Inflammatory macrophage treated with lipopolysaccharide for 1 hour (primary cell): ENCODE measurements at places on chromosomes 6 and 20.

DNA sequence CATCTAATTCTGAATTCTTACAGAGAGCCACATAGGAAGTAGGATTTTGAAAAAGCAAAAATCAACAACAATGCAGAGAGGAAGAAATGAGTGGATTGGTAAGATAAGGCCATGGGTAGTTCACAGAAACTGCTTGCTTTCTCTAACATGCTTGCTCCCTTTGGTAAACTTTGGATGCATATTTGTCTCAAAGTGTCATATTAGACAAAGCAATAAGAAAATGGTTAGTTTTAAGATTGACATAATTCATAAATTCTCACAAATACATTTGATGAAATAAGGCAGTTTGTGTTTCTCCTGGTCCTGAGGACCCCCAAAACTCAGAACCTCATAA, 31.7 kb downstream of the UTRN start:
- DNase-seq = no peak

GRCh38 chr20:8829256-8829655, 239.6 kb upstream of the PLCB4 start:
- no peak for DNase-seq

- DNase-seq = peak; percentile 58
These were observed 1.3 kb downstream of the MAPK14 start for GRCh38 chr6:36028877-36029324.

DNA sequence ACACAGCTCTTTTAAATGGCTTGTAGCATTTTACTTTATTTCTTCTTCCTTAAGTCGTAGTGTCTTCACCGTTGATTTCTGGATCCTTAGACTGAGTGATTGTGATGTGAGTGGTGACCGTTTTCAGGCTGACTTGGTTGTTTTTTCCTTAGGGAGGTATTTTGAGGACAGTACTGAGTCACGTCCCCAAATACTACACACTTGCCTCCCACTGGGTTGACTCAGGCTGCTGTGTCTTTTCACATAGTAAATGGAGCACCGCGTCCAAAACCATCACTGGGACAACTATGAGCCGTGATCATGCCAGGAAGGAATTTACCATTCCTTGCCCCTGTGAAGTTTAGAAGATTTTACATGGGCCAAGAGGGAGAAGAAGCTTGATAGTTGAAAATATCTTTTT, 174.1 kb downstream of the FARS2 start:
- no peak for DNase-seq

DNA sequence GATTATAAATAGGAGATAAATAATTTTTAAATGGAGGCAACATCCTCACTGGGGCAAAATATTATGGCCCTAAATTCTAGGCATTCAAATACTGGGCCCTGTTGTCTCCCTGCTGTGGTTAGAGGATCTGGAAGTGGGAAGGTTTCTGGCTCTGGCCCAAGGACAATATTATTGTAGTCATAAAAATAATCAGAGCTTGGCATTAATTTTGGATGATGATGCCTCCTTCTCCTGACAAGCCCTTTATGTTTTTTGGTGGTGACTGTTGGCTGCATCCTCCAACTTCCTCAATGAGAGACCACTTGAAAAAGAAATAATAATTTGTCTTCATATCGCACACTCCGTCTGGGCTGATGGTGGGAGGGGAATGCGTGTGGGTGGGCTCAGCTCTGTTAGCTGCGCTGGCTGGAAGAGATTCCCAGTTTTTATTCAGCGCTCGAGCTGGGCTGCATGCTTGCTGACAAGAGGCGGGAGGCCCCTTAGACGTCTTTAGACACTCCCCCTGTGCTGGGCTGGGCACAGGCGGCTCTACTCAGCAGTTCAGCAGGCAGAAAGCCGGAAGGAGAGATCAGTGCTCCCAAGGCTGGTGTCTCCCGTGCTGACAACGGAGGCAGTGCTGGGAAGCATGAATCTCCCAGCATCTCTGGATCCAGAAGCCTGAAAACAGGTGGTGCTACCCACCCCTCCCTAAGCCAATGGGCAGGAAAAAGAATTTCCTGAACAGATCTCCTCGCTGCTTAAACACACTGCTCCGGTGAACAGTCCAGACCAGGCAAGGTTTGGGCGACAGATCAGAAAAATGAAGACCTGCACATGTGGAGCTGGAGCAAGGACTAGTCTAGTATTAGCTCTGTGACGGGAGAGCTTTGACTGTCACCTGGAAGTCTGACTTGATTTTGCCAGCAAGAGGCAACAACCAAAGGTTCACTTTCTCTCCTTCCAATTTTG, 97.7 kb downstream of the SYCP2 start:
- no peak for DNase-seq

DNA sequence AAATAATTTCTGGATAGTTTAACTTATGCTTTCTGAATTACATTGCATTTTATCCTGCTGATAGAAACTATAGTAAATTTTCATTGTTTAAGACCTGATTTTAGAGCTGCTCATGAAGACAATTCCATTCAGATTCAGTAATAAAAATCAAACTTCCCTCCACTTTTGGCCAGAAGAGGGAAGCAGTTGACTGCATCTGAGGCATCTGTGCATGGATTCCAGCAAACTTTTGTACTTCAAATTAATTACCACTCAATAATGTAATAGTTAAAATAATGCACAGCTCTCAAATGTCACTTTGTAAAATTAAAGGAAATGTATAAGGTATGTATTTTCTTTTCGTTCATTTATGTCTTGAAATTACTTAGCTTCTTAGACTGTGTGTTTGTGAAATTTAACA, 64.2 kb upstream of the SLC35B3 start:
- DNase-seq = no peak

DNA sequence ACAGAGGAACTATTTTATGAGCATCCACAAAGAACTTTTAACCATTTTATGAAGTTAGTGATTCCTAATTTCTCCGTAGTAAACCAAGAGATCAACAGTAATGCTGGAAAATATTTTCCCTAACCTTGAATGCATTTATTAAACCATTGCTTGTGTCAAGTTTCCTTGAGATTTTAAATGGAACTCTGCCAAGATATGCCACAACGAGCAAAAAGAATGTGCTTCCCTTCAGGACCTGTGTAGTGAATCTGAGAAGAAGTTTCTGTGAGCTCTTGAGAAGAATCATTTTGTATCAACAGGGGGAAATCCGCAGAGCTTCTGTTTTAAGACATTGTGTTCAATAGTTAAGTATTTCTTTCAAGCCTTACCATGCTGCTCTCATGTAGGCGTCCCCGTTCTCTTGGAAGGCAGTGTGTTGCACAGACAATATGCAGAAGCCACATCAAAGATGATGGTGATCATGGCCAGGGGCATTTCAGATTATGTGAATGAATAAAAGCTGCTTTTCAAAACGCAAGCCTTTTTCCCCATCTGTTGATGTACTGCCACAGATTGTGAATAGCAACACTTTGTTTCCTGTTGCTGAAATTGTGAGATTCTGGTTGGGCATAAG, 439.8 kb downstream of the BMP2 start:
- no peak for DNase-seq

- DNase-seq = no peak
These were observed 23.5 kb downstream of the DHX35 start for GRCh38 chr20:38985603-38986170.

DNA sequence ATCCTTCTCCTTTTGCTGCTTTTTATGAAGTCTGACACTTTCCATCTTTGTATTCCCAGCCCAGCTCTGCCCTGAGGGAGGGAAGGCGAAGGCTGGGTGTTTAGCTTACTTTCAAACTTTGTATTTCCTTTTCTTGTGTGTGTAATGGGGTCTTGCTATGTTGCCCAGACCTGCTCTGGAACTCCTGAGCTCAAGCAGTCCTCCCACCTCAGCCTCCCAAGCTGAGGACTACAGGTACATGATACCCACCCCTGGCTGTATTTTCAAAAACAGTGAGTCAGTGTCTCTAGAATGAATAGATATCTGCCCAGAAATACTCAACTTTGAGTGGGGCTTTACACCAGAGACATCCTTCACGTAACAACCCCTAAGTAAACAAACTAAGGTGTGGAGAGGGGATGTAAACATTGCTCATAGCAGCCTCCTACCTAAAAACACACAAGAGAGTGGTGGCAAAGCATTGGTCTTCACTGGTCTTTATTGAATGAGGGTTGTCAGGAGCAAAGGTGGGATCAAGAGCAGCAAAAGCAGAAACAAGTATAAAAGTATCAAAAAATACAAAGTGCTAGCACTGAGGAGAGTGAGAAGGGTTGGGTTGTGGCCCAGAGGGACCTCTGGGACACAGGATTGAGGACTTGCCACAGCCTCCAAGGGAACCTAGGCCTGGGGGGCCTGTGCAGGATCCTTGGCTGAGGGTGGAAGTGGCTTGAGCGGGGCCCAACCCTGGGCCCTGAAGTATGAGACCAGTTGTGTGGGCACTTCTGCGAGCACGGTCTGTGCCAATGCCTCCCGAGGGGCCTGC, 10.2 kb downstream of the SPAG4 start:
- DNase-seq = no peak

DNA sequence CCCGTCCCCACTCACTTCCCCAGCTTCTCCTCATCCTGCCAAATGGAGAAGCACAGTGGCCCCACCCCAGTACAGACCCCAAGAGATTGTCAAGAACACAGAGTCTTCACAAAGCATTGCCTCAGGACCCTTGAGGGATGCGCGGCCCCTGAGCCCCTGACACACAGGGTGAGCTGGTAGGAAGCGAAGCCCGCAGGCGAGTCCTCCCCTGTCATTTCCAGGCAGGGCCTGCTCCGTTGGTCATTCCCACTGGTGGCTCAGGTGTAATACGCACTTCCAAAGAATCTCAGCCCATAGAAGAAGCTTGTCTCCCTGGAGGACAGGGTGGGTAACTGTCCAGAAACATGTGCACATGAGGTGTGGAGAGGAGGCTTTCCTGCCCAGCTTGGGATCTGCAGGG, 404.2 kb downstream of the THBS2 start:
- no peak for DNase-seq

DNA sequence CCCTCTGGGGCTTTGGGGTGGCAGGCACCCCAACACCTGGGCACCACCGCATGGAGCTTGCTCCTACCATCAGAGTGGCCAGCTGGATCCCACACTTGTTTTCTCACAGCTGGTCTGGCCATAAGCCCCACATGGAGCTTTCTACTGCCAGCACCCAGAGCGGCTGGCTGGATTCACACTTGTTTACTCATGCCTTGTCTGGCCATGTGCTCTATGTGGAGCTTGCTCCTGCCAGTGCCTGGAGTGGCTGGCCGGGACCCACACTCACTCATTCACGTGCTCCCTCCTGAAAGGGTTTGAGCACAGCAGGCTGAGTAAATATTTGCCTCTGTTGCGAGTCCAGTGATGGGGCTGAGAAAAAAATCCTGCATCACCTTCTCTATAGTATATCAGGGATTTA, 487.0 kb downstream of the CD109 start:
- no peak for DNase-seq

DNA sequence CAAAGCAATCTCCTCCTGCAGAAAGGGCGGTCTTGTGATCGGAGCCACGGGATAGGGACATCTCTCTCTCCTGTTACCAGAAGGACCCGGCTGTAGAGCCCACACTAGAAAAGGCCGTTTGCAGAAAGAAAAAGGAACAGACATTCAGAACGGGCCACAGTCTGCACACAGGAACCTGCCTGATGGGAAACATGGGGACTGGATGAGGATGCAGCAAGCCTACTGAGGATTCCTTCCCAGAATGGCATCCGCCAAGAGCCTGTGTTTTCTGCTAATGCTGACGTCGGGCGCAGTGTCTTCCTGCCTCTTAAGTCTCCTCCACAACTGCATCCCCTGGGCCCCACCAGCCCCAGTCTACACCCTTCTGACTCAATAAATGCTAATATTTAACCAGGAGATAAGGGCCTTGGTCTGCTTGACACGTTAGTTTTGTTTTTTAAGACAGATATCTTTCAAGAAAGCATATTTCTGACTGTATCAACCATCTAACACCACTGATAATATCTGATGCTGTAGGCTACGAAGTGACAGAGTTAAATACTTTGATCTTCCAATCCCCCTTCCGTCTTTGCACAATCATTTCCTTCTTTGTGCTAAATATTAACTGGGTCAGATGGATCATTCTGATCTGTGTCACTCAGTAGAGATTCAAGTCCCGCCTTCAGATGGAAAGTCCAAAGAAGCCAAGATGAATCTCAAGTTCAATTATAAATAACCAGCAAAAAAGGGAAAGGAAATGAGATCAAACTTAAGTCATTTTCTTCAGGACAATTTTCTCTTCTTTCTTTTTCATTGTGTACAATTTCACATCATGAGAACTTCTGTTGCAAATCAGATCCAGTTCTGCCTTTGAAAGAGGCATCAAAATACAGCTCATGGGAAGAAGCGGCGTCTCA, 20.7 kb downstream of the FAM50B start:
- DNase-seq = no peak

DNA sequence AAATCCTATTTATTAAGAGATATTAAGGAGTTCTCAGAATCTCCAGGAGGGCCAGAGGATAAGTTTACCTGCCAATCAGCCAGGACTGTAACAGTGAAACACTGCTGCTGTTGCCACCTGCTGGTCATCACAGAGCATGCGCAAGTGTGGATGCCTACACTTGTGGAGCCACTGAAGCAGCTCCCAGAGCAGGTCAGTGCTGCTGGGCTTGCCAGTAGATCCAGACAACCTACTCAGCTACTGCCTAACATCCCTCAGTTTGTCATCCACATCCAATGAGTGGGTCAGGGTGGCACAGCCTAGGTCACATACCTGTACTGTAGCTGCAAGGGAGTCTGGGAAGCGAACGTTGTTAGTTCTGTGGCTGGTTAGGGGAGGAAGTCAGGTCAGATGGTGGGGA, 18.3 kb upstream of the NHSL1 start:
- peak; percentile 71 for DNase-seq

GRCh38 chr6:130896249-130896648, 69.0 kb downstream of the SMLR1 start:
- DNase-seq = no peak

GRCh38 chr6:141463237-141463977, 669.3 kb upstream of the GJE1 start:
- no peak for DNase-seq

GRCh38 chr6:6883011-6883410, 224.8 kb upstream of the RREB1 start:
- DNase-seq = no peak

DNA sequence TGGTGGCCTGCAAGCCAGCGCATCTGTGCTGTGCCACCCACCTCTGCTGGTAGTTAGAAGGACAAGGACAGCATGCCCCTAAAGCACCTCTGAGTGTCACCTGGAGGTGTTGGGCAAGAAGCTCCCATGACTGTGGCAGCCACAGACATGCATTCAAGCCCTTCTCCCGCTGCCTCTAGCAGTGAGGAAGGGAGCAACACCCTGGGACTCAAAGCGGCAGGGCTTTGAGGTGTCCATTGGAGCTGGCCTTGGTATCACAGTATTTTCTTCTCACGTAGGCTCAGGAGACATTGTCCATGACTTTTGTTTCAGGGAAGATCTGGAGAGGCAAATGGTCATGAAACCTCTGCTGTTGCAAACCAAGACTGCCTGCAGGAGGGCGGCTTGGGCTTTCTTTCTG, 140.8 kb upstream of the RIN2 start:
- no peak for DNase-seq

GRCh38 chr6:160978141-160978901, 13.2 kb upstream of the MAP3K4 start:
- DNase-seq = peak; percentile 33

- no peak for DNase-seq
These were observed 31.1 kb downstream of the POFUT1 start for GRCh38 chr20:32238483-32239425.

- no peak for DNase-seq
These were observed 15.3 kb downstream of the HCK start for GRCh38 chr20:32067234-32067821.
